Activated gamma-delta T cell (primary cell): ENCODE measurements at places on chromosomes 6 and 20.

- DNase-seq = no peak
Observed at GRCh38 chr20:19129976-19130612, 82.3 kb upstream of the SLC24A3 start.

- no peak for DNase-seq
Observed at GRCh38 chr6:56347526-56347925, 100.1 kb upstream of the COL21A1 start.

GRCh38 chr6:49980898-49981297, 11.5 kb upstream of the DEFB113 start:
- DNase-seq = no peak

DNA sequence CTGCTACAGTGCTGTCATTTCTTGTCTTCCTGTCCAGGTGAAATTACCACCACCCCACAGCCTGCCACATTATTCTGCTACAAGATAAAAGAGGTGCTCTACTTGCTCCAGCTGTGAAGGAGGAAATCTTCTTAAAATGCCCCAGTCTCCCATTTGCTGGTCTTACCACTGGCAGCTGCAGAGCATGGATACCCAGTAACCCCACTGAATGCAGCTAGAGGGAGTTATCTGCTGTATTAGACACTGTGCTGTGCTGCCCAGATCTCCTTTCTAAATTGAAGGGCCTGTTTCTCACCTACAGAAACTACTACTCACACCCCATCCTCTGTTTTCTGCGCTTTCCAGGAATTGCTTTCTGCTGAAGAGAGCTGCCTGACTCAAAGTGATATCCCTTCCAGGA, 517.8 kb downstream of the PKHD1 start:
- DNase-seq = no peak

DNA sequence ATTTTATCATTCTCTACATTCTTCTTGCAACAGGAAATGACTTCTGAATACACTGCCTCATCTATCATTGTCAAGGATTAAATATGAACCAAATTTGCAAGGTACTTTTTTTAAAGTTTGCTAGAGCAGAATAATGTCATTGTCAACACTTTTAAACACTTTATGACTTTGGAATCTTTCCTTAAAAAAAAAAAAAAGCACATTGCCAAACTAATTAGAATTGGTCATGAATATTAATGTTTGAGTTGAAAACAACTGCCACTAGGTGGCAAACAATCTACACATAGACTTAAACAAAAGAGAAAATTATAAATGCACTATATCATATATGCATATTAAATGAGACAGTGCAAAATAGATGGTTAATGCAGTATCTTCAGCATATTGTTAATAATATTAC, 32.5 kb upstream of the TMEM244 start:
- no peak for DNase-seq

DNA sequence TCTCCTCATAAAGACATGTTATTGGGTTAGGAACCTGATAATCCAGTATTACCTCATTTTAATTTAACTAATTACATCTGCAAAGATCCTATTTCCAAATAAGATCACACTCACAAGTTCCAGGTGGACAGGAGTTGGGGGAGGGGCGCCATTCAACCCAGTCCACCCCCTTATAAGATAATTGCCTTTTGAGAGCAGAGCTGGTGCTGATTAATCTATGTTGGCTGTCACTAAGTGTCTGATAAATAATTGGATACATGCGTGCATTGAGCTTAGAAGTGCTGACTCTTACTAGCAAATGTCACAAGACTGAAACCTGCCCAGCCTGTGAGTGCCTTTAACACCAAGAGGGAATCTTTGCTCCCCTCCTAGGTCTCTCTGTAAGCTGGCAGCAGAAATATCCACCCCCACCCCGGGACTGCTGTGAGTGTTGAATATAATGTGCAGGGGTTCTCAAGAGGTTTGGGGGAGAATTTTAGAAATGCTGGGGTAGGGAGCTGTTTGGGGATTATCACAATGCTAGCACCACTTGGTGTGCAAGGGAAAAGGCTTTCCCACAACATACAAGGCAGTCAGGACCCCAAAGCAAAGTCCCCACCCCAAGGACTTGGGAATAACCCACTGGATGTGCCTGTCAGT, 87.5 kb downstream of the ANKRD60 start:
- no peak for DNase-seq

GRCh38 chr6:112409311-112409710, 62.2 kb downstream of the RFPL4B start:
- no peak for DNase-seq

- DNase-seq = no peak
Observed at GRCh38 chr6:35710241-35710847, 21.6 kb upstream of the FKBP5 start.

GRCh38 chr6:12545619-12546409, 170.8 kb upstream of the PHACTR1 start:
- no peak for DNase-seq

DNA sequence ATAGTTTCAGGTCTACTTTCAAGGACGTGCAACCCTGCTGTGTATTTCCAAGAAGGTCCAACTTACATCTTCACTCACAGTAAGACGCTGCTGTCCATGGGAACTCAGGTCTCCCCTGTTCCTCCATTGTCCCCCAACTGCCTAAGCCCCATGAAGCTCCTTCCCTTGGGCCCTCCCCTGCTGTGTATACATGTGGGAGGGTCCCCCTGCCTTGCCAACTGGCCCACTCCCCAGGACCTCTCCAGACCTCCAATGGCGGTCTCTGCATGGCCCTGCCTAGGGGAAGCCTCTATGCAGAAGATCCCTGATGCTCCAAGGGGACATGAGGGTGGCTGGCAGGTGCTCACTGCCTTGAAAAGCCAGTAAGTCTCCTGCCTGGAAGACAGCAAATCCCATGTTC, 186.7 kb upstream of the CST7 start:
- DNase-seq = no peak

- no peak for DNase-seq
Observed at GRCh38 chr6:159754959-159755914, 6.6 kb upstream of the ACAT2 start.

GRCh38 chr6:142416179-142416578, 114.4 kb downstream of the ADGRG6 start:
- no peak for DNase-seq
